ENCODE measurements at places on chromosomes 2 and 18. TPM values are rescaled to one million over a fixed set of nuclear protein-coding genes. Genes with fewer than 3 reads are reported as not detected.

ARHGEF4 gene
- not detected for total RNA-seq

ATP8B1 gene
- not detected for total RNA-seq

LBH gene
- total RNA-seq, result 135 TPM

EIF5B gene
- 53.6 TPM for total RNA-seq

RAB17 gene
- not detected for total RNA-seq

SERPINB3 gene
- not detected for total RNA-seq

ANKRD36B gene
- total RNA-seq, result 72.0 TPM

FOXD4L1 gene
- total RNA-seq, result 0.10 TPM

ANKZF1 gene
- 91.4 TPM for total RNA-seq

TBR1 gene
- 0.05 TPM for total RNA-seq

C2orf80 gene
- not detected for total RNA-seq

SLC11A1 gene
- 0.32 TPM for total RNA-seq

SGPP2 gene
- total RNA-seq, result 14.8 TPM

CHN1 gene
- total RNA-seq, result 1.8 TPM

SRD5A2 gene
- not detected for total RNA-seq

CNGA3 gene
- not detected for total RNA-seq

IGFBP5 gene
- total RNA-seq, result not detected

DPYSL5 gene
- 0.10 TPM for total RNA-seq

CGREF1 gene
- total RNA-seq, result 3.9 TPM

CNRIP1 gene
- not detected for total RNA-seq

AFF3 gene
- 1.2 TPM for total RNA-seq

CNNM3 gene
- total RNA-seq, result 25.7 TPM

SKA1 gene
- 27.0 TPM for total RNA-seq

SCYGR4 gene
- not detected for total RNA-seq

EGR4 gene
- total RNA-seq, result 0.27 TPM

FZD7 gene
- 0.83 TPM for total RNA-seq

ATP6V1C2 gene
- total RNA-seq, result not detected

DCDC2C gene
- total RNA-seq, result not detected

GCFC2 gene
- total RNA-seq, result 30.2 TPM

ASB18 gene
- not detected for total RNA-seq

PAX8 gene
- 0.66 TPM for total RNA-seq

NRP2 gene
- total RNA-seq, result 11.1 TPM

SLC4A5 gene
- total RNA-seq, result 3.7 TPM

HOXD3 gene
- total RNA-seq, result not detected

RTN4 gene
- 81.2 TPM for total RNA-seq

SIGLEC15 gene
- total RNA-seq, result not detected

CRYBA2 gene
- total RNA-seq, result not detected

FBXO36 gene
- 0.17 TPM for total RNA-seq

DPP10 gene
- total RNA-seq, result not detected

ASPRV1 gene
- total RNA-seq, result 1.1 TPM

NAT8 gene
- not detected for total RNA-seq

COL6A3 gene
- total RNA-seq, result 1.4 TPM

NDC80 gene
- 51.3 TPM for total RNA-seq

CCDC102B gene
- 2.5 TPM for total RNA-seq

CTNNA2 gene
- not detected for total RNA-seq

TGFA gene
- total RNA-seq, result 0.05 TPM

KCNG2 gene
- not detected for total RNA-seq

AQP12A gene
- not detected for total RNA-seq

MDH1B gene
- not detected for total RNA-seq

ADAM17 gene
- 27.4 TPM for total RNA-seq

PIEZO2 gene
- not detected for total RNA-seq

ANKRD36 gene
- 66.1 TPM for total RNA-seq

TMEFF2 gene
- not detected for total RNA-seq

ASXL3 gene
- total RNA-seq, result not detected

CFC1 gene
- not detected for total RNA-seq

ACSL3 gene
- total RNA-seq, result 47.9 TPM

SMYD1 gene
- total RNA-seq, result not detected

FER1L5 gene
- not detected for total RNA-seq

All from T-helper 1 cell treated with Interleukin-12 subunit alpha and Interleukin-12 subunit beta and Interleukin-4 antibody, amounts not matched to agents 30 ng/mL and 1 ng/mL, for 36 hours (primary cell).